ENCODE measurements at places on chromosomes 4 and X. TPM values are rescaled to one million over a fixed set of nuclear protein-coding genes. Genes with fewer than 3 reads are reported as not detected.

DNA sequence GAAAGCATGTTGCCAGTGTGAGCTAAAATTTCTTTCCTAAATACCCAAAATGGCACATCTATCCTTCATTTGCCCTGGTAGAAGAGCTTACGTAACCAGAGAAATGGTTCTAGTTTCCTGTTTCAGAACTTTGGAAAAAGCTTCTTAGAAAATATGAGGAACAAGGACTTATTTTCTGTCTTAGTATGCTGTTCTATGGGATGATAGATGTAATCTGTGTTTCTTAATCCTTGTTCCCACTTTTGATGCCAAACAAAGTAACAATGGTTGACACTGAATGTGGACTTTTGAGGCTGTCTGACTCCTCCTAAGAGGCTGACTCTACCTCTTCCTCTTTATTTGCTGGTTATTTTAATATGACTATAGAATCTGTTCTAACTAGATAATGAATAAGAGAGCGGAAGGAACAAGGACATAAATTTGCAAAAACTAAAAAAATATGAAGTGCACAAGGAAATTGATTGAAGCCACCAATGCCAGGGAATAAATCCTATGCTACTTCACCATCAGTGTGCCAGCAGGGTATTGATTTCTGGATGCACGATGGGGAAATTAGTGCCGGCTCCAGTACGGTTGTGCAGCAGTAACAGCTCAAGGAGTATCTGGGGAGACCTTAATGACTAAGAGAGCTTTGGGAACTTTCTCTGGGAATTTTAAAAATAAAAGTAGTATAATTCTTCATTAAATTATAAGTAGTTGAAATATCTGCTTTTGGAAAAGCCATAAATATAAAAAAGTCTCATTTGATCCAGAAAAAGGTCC is 39.4 kb upstream of the TET2 start:
- DNase-seq = no peak
- H3K27me3 ChIP-seq = no peaks in the 10 kb centered on the region
- H3K4me3 ChIP-seq = no peak overlapping the region
- H3K36me3 ChIP-seq = no peaks in the 10 kb centered on the region
- no peaks in the 10 kb centered on the region for H3K4me1 ChIP-seq

Gene GPR143
- 2.4 TPM for total RNA-seq

Gene USP17L17
- not detected for total RNA-seq

GRCh38 chr4:140096921-140097320 is 57.1 kb downstream of the MAML3 start:
- no peaks in the 10 kb centered on the region for H3K4me1 ChIP-seq
- DNase-seq = no peak
- peak overlapping the region; percentile 78 for H3K27ac ChIP-seq
- H3K4me3 ChIP-seq = no peak overlapping the region
- no peaks in the 10 kb centered on the region for H3K36me3 ChIP-seq

DNA sequence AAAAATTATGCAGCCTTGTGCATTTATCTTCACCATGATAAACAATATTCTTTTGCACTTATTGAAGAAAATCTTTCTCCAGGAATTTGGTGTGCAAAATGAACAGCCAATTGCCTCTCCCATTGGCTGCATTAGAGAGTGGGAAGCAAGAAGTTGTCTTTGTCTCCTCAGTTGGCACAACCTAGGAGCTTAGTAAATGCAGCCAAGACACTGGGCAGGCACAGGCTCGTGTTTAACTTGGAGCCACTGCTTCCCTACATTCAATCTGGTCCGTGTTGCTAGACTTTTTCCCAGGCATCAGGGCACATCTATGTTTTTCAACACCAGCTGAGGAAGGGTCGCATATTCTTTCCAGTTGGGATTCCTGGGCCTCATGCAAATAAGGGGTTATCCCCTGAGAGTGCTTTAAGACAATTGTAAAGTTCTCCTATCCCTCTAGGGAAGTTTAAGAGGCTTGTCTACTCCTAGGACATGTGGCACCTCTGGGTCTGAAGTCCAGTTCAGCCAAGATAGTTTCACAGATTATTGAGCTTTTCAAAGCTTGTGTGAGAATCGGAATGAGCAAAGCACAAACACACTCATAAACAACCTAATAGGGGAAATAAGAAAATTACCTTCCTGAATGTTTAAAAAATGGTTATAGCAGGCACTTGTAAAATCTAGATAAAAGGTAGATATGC is 31.8 kb upstream of the SRD5A3 start:
- H3K27me3 ChIP-seq = no peaks in the 10 kb centered on the region
- H3K36me3 ChIP-seq = no peaks in the 10 kb centered on the region
- H3K4me3 ChIP-seq = no peak overlapping the region
- H3K27ac ChIP-seq = no peak overlapping the region
- H3K4me1 ChIP-seq = no peaks in the 10 kb centered on the region
- no peak for DNase-seq

DNA sequence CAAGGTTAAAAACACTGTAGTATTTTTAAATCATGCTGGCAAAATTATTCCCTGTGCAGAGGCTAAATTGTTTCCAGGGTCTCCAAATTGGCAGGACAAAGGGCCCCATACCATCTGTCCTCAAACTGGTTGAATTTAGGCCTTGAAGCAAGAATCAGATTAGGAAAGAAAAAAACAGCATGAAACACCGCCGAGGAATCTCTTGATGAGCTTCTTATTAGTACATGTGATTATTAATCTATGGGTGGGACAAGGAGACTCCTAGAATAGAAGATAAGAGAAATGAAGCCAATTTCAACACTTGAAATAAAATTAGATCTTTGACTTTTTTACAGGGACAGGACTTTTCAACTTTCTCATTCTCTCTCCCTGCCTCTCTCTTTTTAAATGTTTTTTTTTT is 7.1 kb upstream of the CLNK start:
- H3K4me1 ChIP-seq = no peaks in the 10 kb centered on the region
- no peak for DNase-seq
- no peaks in the 10 kb centered on the region for H3K27me3 ChIP-seq
- H3K27ac ChIP-seq = no peak overlapping the region
- no peak overlapping the region for H3K4me3 ChIP-seq

- no peaks in the 10 kb centered on the region for H3K27me3 ChIP-seq
- H3K4me1 ChIP-seq = no peaks in the 10 kb centered on the region
- no peaks in the 10 kb centered on the region for H3K36me3 ChIP-seq
- peak overlapping the region; percentile 95 for H3K27ac ChIP-seq
- peak overlapping the region; percentile 84 for H3K4me3 ChIP-seq
Observed at GRCh38 chr4:15652841-15653240, 2.3 kb downstream of the FBXL5 start.

GRCh38 chrX:149283853-149284252 is 221.3 kb downstream of the IDS start:
- H3K4me3 ChIP-seq = no peak overlapping the region
- DNase-seq = no peak
- H3K36me3 ChIP-seq = no peaks in the 10 kb centered on the region
- H3K27me3 ChIP-seq = no peaks in the 10 kb centered on the region
